ENCODE measurements at places on chromosomes 16 and 17.

GRCh38 chr17:17815436-17816200 is 21.2 kb downstream of the SREBF1 start:
- DNase-seq = no peak

DNA sequence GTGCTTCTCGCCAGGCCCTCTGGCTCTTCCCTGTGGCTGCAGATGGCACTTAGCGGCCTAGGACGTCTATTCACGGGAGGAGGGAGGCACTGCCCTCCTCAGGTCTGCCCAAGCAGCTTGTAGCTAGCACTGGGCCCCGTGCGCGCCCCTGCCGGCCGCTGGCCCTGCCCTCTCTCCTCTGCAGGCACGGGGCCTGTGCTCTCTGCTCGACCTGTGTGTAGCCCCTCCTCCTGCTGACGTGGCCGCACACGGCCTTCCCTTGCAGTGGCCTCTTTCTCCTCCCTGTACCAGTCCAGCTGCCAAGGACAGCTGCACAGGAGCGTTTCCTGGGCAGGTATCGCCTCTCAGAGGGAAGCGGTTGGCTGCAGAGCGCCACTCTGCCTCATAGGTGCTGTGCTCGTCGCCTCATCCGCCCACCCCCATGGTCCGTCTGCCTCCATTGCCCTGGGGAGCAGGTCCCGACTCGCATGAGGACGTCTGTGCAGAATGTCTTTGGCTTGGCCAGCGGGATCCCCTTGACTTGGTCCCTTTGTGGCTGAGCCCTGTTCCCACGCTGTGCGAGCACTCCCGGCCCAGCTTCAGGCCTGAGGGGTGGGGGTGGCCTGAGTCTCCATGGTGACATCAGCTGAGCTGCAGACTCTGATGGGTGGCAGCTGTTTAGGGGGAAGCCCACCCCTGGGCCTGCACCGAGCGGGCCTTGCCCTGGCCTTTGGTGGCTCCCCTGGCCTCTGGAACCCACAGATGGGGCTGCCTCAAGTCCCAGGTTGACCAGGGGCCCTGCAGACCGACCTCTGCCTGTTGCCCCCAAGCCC is 34.6 kb downstream of the TSC2 start:
- DNase-seq = no peak

- peak; percentile 65 for DNase-seq
Observed at GRCh38 chr16:49855280-49855821, 561 bp downstream of the ZNF423 start.

DNA sequence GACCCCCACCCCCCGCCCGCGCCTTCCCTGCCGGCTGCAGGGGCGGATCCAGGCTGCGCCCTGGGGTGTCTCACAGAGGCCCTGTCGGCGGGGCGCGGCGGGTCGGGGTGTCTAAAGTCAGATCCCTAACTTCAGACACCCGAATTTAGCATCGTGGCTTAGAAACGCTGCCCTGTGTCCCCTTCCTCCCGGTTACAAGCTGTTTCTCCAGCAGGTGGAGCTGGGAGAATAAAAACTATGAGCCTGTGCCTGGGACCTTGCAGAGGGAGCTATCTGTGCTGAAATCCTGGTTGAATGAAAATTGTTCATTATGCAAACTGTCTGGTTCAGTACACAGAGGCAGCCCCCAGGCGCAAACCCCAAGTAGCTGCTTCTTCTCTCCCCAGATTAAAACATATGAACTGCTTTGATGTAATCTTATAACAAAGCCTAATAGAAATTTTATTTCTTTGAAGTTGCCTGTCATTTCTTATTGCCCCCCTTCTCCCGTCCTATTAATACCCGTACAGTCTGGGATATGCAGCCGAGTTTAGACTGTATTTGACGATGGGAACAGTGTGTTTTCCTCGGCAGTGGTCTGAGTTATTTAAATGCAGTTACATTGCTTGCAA is 79.0 kb downstream of the RPA1 start:
- DNase-seq = peak; percentile 77

DNA sequence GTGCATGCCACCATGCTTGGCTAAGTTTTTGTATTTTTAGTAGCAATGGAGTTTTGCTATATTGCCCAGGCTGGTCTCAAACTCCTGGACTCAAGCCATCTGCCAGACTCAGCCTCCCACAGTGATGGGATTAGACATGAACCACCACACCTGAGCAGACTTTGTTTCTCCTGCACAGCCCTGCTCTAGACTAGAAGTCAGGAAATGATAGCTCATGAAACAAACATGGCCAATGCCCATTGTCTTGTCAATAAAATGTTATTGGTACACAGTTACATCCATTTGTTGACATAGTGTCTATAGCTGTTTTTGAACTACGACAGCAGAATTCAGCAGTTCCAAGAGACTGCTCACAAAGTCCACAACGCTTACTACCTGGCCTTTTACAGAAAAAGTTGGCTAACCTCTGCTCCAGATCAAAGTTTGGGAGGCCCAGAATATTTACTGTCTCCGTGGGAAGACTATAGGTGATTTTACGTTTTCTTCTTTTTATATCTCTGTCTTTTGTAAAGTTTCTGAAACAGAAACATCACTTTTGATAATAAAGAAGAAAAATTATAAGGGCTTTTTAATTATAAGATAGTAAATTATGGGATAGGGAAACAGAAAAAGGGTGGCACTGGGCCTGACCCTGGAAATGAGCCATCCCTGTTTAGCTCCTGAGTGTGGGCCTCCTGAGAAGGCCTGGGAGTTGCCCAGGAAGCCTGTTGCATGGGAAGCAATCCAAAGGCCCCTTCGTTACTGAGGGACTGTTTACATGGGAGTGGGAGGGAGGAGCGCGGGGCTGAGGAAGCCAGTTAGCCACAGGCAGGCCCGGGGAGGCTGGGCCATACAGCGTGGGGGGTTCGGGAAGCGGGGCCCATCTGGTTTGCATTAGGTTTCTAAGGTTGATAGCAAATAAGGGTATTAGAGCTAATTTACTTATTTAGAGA is 201.5 kb downstream of the IRF8 start:
- no peak for DNase-seq

- DNase-seq = no peak
Observed at GRCh38 chr17:3969963-3970362, 5.7 kb upstream of the ATP2A3 start.

GRCh38 chr17:70084476-70084875 is 9.5 kb downstream of the KCNJ16 start:
- DNase-seq = no peak

DNA sequence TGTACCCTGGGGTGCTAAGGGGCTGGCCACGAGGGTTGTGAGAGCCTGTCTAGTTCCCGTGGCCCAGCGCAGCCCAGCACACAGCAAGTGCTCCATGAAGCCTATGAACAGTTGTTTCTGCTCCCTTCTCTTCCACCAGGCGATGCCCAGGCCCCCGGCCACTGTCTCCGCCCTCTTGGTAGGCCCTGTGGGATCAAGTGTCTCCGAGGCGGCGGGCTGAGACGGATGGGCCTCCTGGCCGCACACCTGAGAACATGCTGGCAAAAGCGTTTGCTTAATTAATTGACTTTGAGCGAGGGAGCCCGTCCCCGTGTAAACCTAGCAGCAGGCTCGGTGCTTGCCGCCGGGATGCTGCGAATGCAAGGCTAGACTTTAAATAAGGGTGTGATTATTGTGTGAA is 129.7 kb upstream of the GSE1 start:
- no peak for DNase-seq

GRCh38 chr17:4913994-4914393 is 11.1 kb upstream of the CHRNE start:
- peak; percentile 24 for DNase-seq

DNA sequence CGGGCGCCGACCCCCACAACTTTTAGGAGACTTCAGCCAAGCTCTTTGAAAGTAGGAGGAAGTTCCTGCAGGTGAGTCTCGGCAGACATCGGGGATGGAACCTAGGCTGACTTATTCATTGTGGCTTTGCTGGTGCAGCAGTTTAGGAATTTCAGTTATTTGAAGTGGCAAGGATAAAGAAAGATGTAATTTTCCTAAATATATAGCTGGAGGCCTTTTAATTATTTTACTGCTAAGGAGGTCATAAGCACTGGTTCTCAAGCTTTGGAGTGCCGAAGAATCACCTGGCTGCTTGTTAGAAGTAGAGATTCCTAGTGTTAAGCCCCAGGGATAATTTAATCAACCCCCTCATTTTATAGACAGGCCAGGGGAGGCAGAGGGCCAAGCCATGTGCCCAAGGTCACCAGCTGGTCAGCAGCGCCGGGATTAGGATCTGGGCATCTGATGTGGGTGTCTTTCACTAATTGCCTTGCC is 28.9 kb upstream of the BCAR1 start:
- DNase-seq = peak; percentile 73

DNA sequence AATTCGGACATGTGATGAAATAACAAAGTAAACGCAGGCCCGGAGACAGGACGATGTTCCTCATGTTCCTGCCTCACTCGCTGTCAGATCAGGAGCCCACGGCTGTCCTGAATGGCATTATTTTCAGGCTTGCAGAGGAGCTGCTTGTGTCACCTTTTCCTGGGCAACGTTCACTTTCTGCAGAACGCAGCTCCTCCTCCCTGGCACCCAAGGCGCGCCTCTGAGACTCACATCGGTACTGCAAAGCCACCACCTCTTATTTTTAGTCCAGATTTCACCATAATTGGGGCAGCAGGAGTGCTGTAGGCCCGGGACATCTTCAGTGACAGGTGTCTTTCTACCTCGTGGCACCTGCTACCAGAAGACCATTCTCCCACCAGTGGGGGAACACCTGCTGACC is 8.0 kb upstream of the C16orf96 start:
- no peak for DNase-seq

DNA sequence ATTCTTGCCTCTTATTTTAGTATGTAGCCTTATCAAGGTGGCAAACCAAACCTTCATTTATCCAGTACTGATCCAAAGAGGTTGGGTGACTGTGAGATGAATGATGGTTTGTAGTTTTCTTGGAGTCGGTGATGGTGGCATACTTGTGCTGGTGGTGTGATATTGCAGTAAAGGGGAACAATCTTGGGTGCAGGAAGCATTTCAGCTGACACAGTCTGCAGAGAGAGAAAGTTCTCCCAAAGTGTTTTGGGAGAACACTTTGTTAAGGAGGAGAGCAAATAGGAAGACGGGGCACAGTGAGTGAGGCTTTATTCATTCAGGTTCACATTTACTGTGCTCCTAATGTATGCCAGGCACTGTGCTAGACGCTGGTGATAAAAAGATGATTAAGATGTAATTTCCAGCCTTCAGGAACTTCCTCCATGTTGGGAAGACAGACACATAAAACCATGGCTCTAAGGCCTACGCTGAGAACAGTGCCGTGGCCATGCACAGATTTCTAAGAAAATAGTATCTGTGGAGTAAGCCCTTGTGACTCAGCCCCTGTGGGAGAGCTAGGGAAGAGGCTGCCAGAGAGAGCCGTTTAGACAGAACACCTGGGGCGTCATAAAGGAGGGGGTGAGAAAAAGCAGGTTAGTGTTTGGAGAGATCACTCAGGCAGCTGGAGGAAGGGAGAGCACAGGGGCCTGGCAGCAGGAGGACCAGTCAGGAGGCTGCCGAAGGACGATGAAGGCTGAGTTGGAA is 13.8 kb downstream of the HEATR3 start:
- no peak for DNase-seq

GRCh38 chr16:86664522-86665318 is 86.4 kb downstream of the FOXL1 start:
- peak; percentile 99 for DNase-seq

GRCh38 chr17:31068291-31068690 is 26.5 kb upstream of the NF1 start:
- peak; percentile 62 for DNase-seq

GRCh38 chr16:85193876-85194275 is 81.6 kb upstream of the CIBAR2 start:
- DNase-seq = no peak

DNA sequence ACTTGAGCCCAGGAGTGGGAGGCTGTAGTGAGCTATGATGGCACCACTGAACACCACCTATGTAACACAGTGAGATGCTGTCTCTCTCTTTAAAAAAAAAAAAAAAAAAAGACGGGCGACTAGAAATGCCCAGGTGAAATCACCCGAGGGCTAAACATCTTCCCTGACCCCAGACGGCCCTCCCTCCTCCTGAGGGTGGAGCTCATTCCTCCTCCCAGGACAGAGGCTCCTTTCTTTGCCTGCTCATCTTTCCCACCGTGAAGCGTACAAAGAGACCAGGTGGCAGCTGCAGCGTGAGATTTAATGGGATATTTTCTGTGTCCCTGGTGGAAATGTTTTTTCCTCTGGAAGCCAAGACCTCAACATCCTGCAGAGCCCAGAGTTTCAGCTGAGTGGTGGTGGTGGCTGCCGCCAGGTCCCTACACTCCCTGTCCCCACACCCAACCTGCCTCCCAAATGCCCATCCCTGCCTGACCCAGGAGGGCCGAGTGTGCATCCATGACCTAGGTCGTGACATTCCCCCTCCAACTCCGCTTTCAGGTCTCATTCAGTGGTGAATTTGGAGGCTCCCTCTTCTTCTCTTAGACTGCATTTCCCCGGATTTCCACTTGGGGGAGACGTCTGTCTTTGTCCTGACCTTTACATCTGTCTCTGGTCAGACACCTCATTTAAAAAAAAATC is 14.4 kb upstream of the GPRC5B start:
- peak; percentile 53 for DNase-seq

- no peak for DNase-seq
Observed at GRCh38 chr17:79673517-79673916, 57.2 kb upstream of the ENPP7 start.

GRCh38 chr17:5973410-5973809 is 96.8 kb upstream of the WSCD1 start:
- DNase-seq = no peak

DNA sequence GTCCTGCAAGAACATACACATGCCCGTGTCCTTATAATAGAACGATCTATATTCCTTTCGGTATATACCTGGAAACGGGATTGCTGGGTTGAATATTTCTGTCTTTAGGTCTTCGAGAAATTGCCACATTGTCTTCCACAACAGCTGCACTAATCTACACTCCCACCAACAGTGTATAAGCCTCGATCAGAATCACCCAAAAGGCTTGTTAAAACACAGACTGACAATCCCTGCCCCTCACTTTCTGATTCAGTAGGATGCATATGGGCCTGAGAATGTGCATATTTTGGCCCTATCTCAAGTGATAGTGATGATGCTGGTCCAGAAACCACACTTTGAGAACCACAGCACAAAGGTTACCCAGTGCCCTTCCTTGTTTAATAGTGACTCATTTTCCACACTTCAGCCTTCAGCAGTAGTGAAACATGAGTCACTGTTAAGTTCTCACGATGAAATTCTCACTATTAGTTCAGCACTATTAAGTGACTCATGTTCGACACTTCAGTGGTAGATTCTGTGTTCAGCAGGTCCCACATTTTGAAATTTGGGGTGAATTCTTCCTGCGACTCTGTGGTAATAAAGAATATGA is 215.6 kb downstream of the GRIN2A start:
- DNase-seq = peak; percentile 91

- DNase-seq = no peak
Observed at GRCh38 chr17:78817123-78817522, 23.5 kb downstream of the USP36 start.

- DNase-seq = no peak
Observed at GRCh38 chr17:10116753-10117420, 81.5 kb downstream of the GAS7 start.

- DNase-seq = peak; percentile 81
Observed at GRCh38 chr17:29179232-29180033, 765 bp downstream of the MYO18A start.

GRCh38 chr16:15881794-15882379 is 6.5 kb downstream of the CEP20 start:
- no peak for DNase-seq
